ENCODE measurements at places on chromosomes 12 and 14.

DNA sequence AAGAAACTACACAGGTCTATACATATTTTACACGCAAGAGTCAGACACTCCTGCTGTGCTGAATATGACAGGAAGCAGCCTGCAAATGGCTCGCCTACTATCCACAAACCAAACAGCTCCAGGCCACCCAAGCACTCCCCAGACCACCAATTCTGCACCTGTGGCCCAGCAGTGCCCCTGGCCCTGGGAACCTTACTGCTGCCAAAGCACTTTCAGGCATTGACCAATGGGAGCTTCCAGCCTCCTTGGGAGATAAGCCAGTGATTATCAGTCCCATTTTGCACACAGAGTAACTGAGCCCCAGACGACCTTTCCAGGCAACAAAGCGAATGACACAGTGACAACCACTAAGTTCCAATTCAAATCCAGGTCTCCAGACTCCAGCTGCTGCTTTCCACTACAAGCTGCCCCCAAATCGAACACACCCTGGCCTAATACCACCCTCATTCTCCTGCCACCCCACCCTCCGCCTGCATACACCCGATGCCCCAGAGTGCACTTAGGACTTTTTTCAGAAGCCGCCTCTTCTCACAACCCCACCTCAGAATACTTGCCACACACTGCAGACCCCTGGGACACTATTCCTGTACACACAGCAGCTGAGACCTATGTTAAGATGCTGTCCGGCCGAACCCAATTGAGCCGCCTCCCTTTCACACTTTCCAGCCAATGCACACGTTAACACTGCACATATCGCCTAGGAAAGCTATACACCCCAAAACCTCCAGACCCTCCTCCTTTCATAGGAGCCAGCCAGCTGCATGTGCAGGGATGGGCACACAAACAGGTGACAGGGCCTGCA, 126.1 kb upstream of the PRMT8 start:
- DNase-seq = no peak

DNA sequence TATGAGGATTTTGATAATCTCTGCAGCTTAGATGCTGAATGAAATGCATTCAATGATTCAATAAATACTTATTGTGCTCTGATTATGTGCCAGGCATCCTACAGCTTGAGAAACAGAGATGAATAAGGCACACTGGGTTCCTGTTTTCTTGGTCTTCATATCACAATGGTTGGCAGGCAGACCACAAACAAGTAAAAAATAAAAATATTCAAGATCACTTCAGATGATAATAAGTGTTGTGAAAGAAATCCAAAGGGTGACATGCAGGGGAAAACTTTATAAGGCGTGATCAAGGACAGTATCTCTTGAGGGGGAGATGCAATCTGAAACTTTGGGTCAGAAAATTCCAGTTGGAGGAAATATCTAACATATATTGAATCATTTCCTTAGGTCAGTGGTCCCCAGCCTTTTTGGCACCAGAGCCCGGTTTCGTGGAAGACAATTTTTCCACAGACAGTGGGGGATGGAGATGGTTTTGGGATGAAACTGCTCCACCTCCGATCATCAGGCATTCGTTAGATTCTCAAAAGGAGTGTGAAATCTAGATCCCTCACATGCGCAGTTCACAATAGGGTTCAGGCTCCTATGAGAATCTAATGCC, 73.7 kb upstream of the RAP1B start:
- no peak for DNase-seq

- no peak for DNase-seq
Observed at GRCh38 chr12:27555925-27556778, 32.1 kb downstream of the PPFIBP1 start.

DNA sequence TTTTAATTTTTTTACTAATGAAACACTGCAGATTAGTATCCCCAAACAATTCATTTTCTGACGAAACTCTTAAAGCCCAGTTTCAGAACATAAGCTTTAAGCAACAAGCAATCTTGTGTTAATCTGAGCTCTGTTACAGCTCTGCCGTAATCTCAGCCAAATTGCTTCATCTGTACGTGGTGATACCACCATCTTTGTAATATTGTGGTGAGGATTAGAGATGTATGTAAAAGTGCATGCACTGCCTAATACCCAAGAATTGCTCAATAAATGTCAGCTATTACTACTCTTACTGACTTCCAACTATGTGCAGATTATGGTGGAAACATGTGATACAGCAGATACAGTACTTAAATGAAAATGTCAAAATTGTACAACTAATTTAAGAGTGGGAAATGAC, 1.8 kb downstream of the AKAP5 start:
- no peak for DNase-seq

GRCh38 chr12:26125400-26126339, 833 bp upstream of the BHLHE41 start:
- DNase-seq = no peak

GRCh38 chr12:63955831-63956666, 111.5 kb downstream of the SRGAP1 start:
- DNase-seq = no peak

DNA sequence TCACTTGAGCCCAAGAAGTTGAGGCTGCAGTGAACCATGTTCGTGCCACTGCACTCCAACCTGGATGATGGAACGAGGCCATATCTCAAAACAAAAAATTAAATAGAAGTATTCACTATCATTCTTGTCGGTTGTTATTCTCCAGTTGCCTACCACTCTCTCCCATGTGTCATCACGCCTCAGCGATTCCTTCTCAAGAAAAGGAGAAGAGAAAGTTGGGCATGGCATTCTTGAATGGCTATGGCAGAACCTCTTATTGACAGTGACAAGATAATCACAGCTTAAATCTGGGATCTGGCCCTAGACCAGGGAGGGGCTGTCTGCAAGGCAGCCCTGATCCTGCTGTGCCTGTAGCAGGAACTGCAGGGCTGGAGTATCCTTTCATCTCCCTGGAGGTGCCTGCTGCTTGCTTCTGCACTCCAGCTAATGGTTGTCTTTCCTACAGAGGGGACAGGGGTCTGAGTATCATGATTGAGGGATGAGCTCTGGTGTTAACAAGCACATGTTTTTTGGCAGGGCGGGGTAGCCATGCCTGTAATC, 12.8 kb upstream of the MLEC start:
- DNase-seq = no peak

GRCh38 chr14:68880581-68881105, 87.8 kb upstream of the ZFP36L1 start:
- DNase-seq = no peak

- no peak for DNase-seq
Observed at GRCh38 chr14:81122326-81122725, 98.4 kb downstream of the GTF2A1 start.

- no peak for DNase-seq
Observed at GRCh38 chr12:5066251-5066650, 22.6 kb downstream of the KCNA5 start.

- no peak for DNase-seq
Observed at GRCh38 chr14:73125746-73126145, 10.6 kb upstream of the PSEN1 start.

GRCh38 chr12:85322715-85323114, 42.7 kb downstream of the ALX1 start:
- no peak for DNase-seq

GRCh38 chr12:121424624-121424975, 24.7 kb downstream of the RNF34 start:
- no peak for DNase-seq

GRCh38 chr12:12072064-12072760, 1.5 kb downstream of the BCL2L14 start:
- DNase-seq = no peak

DNA sequence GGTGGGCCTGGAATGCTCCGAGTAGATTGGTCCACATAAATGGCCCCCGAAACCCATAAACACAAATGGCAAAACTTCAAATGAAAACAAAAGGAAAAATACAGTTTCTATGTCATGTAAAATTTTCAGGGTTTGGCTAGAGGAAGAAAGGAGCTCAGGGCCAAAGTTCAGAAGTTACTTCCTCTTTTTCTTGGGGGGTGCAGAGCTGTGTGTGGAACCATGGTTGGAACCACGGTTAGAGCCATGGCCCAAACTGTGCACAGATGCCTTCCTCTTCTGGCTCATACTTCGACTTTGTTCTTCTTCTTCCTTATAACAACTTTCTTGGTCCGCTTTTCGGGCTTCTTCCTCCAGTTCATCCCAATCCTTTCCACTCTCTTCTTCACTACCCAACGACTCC, 51.7 kb downstream of the MGST1 start:
- DNase-seq = no peak

- no peak for DNase-seq
Observed at GRCh38 chr12:6965714-6966113, 4.8 kb downstream of the PHB2 start.

GRCh38 chr14:99195602-99196309, 76.2 kb downstream of the BCL11B start:
- DNase-seq = no peak

- no peak for DNase-seq
Observed at GRCh38 chr12:93784339-93785086, 107.3 kb downstream of the CRADD start.

GRCh38 chr12:125549171-125549570, 483.9 kb downstream of the AACS start:
- DNase-seq = no peak

DNA sequence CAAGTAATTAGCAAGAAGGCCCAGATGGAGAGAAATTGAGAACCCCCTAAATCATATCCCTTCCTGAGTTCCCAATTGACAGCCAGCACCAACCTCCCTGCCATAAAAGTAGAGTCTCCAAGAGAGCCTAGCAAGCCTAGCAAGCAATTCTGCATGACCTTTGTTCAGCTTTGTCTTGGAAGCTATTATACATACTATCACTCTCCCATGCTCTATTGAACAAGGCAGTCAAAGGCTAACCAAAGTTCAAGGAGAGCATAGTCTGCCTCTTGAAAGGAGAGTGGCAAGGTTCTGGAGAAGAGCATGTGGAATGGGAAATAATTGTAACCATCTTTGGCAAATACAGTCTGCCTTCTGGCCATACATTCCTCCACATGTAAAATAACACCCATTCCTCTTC, 7.8 kb downstream of the ACOT4 start:
- no peak for DNase-seq

- DNase-seq = no peak
Observed at GRCh38 chr12:6552140-6552551, 3.7 kb downstream of the IFFO1 start.

DNA sequence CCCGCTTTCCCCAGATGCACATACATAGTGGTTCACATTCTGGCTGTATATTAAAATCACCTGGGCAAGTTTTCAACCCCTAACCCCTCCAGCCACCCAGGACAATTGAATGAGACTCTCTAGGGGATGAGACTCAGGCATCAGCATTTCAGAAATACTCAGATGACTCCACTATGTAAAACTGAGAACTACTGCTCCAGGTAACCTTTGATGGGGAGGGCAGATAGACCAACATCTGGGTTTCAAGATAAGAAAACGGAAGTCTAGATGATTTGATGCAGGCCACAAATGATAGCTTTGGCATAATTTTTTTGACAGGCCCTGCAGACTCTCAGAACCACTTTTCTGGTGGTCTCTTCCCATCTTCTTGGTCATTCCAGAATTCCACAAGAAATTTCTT, 341.1 kb downstream of the EMP1 start:
- DNase-seq = no peak

DNA sequence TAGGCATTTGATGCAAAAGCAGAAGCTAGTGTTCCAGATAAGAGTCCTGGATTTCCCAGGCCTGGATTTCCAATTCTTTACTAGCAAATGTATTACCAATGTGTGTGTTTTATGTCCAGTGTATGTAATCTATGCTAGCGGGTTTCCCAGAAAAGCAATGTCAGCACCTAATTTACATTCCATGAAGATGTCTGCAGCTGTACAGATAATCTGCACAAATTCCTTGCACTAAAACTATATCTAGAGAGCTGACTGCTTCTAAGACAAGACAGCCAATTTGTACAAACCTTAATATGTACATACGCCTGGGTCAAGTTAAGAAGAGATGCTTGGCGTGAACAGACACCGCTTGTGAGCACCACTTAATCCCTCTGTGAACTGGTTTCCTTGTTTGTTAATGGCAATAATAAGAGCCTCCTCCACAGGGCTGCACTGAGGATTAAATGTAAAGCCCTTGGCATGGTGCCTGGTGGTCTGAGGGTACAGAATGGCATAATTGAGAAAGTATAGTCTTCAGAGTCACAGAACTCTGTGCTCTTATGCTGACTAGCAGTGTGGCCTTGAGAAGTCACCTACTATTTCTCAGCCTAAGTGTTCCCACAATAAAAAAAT, 185.6 kb downstream of the EPS8 start:
- DNase-seq = no peak

GRCh38 chr12:105142259-105142658, 34.7 kb downstream of the WASHC4 start:
- no peak for DNase-seq

All from NCI-H1436 (cell line).